Fibroblast of the aortic adventitia (primary cell): ENCODE measurements at places on chromosomes 7 and 10.

DNA sequence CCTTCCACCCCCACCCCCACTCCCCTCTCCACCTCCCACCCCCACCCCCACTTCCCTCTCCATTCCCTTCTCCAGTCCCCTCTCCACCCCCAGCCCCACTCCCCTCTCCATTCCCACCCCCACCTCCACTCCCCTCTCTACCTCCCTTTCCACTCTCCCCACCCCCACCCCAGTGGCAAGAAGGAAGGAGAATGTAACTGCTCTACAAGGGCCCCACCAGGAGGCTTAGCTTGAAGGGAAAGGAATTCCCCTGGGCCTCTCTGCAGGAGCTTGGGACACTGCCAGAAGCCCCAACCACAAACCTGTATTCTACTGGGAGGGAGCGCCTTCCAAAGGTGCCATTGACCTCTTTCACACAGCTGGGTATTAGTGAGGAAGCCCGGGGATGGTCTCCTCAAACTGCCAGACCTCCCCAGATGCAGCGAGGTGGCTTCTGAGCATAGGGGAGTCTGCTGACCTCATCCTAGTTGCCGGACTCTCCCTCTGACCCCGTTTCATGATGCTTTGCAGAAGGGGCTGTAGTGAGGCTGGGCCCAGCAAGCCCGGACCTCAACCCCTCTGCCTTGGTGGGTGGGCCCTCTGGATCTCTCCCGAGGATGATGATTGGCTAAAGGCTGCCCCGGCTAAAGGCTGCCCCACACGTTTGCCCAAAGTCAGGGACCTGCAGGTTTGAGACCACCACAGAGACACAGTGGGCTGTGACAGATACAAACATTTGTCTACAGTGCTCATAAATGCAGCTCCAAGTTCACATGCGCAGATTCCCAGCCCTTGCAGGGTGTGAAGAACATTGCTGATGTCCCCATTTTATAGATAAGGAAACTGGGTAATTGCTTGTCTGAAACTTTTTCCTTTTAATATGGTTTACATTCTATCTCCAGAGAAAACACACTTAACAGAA is 2.9 kb downstream of the DEPP1 start:
- peak; percentile 88 for DNase-seq

DNA sequence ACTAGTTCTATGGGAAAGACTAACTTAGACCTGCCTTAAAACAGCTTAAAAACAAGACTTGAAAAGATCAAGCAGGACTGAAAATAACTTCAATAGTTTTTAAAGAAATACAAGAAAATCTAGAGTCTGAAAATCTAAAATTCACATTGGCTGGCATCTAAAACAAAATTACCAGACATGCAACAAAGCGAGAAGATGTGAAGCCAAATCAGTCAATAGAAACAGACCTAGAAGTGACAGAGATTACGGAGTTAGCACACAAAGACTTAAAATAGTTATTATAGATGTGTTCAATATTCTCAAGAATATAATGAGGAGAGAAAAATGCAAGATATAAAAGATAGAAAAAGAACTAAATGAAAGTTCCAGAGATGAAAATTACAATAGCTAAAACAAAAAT is 78.3 kb upstream of the DIP2C start:
- no peak for DNase-seq

DNA sequence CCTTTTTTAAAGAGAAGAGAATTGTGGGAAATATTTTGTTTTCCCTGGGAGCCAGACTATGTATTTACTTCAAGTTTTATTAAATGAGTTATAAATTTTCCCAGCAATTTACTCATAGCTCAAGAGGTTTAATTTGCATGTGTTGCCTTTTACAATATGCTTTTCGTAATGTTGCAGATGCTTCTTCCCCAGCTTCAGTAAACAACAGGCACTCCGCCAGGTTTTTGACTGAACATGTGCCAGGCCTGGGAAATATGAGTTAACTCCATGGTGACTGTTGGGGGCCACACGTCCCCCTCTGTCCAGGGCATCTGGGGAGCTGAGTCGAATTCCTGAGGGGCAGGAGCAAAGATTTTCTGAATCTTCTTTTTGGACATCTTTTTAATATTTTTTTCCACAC is 545.7 kb downstream of the LRMDA start:
- no peak for DNase-seq

- DNase-seq, result no peak
Measured at GRCh38 chr7:24951441-24951980, 28.5 kb downstream of the OSBPL3 start.

GRCh38 chr10:85657476-85658113 is 709.0 kb downstream of the GRID1 start:
- no peak for DNase-seq

DNA sequence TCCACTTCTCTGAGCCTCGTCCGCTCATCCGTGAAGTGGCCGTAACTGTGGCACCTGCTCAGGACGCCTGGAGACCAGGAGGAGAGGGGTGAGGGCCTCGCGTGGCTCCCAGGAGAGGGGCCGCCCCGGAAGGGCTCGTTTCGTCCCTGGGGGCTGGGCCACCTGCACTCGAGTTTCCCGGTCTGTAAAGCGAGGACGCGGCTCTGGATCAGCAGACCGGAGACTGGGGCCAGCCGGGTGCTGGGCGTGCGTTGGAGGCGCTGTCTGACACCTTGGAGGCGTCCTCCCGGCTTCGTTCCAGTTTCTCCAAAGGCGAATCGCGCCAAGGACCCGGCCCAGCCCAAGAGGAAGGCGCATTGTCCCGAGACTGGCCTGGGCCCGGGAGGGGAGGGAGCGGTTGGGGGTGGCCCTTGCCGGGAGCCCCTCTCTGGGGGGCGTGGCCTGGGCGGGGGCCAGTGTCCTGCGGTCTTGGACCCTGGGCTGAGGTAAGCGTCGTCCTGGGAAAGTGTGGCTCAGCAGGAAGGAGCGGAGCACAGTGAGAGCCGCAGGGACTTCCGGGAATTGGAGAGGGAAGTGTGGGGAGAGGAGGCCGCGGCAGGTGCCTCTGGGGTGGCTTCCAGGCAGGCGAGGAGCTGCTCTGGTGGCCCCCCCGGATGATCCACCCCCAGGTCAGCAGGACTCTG is 89.6 kb downstream of the FOXL3 start:
- no peak for DNase-seq

GRCh38 chr10:30992681-30993080 is 39.0 kb downstream of the ZNF438 start:
- DNase-seq, result no peak
